NCI-H69 (cell line): ENCODE measurements at places on chromosomes 6 and 20.

DNA sequence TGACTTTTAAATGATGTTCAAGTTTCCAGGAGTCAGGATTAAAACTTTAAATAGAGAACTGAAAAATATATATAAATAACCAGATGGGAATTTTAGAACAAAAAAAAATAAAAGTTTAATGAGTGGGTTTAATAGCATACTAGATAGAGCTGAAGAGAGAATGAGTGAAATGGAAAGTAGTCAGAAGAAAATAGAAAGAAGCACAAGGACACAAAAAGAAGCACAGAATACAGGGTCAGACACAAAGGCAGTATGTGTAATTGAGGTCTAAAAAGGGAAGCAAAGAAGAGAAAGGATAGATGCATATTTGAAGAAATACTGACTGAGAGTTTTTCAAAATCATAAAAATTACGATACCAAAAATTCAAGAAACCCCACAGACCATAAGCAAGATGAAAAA, 159.8 kb upstream of the FERMT1 start:
- peak; percentile 18 for DNase-seq

DNA sequence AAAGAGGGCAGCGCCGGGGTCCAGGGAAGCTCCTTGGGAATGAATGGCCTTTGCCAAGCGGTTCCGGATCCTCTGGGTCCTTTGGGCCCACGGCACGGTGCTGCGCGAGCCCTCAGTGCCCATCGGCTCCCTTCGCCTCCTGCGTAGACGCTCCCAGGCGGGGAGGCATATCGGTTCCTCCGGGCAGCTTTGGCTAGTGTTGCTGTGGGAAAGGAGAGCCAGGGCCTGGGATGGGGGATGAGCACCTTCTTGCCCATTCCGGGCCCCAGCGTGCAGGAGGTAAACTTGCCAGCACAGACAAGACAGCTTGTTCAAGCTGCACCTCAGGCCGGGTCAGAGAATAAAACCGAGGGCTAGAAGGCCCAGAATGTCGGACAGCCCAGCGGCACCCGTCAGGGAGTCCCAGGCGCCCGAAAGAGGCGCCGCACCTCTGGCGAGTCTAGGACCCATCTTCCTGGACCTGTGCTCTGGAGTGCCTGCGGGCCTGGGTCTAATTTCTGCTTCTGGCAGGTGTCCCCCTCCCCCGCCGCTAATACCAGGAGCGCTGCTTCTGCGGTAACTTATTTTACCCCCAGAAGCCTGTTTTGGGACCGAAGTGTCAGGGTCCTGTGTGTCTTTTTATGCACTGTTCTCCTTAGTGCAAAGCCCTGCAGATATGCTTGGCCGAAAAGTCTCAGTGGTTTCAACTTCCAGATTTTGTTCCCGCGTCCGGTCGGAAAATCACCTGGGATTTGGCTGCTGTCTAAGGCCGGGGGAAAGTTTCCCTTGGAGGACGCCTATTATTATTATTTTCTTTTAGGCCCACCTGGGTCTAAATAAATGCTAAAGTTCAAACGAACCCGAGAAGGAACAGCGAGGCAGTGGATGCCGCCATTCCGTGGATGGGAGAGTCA, 1.7 kb upstream of the TFAP2C start:
- no peak for DNase-seq

GRCh38 chr6:46876126-46876525, 45.6 kb downstream of the ADGRF5 start:
- DNase-seq: peak; percentile 99

DNA sequence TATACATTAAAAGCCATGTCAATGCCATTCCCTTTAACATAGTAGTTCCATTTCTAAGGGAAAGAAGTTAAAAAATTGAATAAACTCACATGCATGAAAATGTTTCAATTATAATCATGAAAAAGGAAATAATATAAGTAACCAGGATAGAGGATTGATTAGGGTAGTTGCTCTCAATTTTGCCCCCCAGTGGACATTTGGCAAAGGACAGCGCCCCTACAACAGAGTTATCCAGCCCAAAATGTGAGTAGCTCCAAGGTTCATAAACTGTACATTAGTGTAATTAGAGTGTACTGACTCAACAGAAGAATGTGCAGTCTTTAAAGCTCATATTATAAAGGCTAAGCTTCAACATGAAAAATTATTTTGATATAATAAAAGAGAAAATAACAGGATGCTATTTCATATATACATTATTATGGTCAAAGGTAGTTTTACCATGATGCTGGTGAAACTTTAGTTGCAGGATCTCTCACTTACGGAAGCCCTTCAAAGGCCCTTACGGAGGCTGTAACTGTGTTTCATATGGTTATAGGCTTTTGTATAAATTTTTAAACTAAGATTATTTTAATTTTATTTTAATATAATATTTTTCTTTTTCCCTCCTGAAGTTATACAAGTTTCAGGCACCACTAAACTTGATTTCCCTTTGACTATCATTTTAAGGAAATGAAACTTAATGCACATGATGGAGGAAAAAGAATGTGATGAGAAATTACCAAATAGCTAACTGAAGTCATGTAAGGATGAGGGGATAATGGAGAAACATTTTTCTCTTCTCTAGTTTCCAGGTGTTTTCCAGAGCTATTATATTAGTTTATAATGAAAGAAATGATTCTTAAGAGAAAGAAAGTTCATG, 403.6 kb downstream of the PLCB1 start:
- peak; percentile 69 for DNase-seq

GRCh38 chr20:7817286-7817685, 123.0 kb downstream of the HAO1 start:
- DNase-seq: no peak
